Stimulated activated CD4-positive, alpha-beta T cell treated with anti-CD3 and anti-CD28 coated beads, Interleukin-1b, Interleukin-23, amount 100 ng/mL, for 1 hour (primary cell): ENCODE measurements at places on chromosomes 2 and 18.

- no peak for DNase-seq
Observed at GRCh38 chr2:15643791-15644585, 52.3 kb downstream of the DDX1 start.

GRCh38 chr18:23629444-23629946 is 33.2 kb downstream of the ANKRD29 start:
- no peak for DNase-seq

GRCh38 chr2:8267721-8268120 is 414.1 kb upstream of the ID2 start:
- no peak for DNase-seq

- DNase-seq, result no peak
Observed at GRCh38 chr2:46651363-46652099, 172.2 kb downstream of the TMEM247 start.

GRCh38 chr2:186530314-186530713 is 44.3 kb downstream of the ZC3H15 start:
- no peak for DNase-seq

GRCh38 chr2:161905389-161906046 is 168.5 kb downstream of the DPP4 start:
- no peak for DNase-seq

GRCh38 chr2:120747706-120748105 is 12.0 kb downstream of the GLI2 start:
- no peak for DNase-seq

DNA sequence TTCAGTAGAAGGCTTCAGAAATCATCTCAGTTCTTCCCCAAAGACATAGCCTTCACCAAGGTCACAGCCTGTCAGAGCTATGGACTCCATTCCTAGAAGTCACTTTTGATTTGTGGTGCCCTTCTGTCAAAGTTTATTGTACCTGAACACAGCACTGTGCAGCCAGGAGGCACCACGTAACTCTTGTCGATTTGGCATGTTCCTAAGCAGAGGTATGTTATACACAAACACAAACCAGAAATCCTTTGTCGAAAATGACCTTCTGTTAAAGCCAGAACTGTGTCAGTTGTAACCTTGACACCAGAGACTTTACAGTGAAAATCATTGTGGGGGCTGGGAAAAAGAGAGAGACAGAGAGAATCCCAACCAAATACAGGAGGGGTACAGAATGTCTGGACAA is 62.6 kb upstream of the SGPP2 start:
- no peak for DNase-seq

GRCh38 chr2:85397925-85398331 is 12.2 kb downstream of the CAPG start:
- DNase-seq, result no peak

GRCh38 chr2:74031959-74032287 is 47.2 kb downstream of the TET3 start:
- DNase-seq, result no peak

- DNase-seq, result no peak
Observed at GRCh38 chr2:223735035-223735640, 102.2 kb downstream of the AP1S3 start.

DNA sequence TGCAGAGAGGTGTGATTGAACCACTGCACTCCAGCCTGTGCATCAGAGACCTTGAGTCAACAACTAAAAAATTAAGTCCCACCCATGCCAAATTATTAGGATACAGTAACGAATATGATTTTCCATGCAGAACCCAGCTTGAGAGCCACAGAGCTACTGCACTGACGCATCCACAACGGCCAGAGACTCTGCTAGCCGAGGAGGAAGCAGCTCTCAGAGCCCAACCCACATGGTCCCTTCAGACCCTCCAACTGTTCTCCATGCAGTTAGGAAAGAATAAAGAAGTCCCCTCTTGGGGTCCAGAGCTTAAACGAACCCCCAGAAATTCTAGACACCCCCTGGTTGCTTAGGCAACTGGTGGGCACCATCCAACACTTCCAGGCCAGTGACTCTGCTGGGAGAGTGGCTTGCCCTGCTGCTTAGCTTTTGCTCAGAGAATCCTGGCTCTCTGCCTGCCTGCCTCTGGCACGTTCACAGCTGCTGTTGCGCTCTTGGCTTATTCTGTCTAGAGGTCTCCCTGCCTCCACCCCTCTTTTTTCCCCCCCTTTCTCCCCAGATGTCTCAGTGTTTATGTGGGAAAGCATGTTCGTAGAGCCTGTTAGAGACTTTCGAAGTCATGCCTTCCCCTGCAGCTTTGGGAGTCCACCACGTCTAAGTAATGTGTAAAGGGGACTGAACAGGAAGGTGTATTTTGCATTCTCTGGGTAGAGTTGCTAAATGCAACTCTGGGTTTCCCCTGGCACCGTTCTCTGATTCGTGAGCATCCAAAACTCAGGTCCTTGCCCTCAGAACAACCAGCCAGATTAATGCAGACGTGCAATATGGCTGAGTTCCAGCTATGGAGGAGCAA is 26.0 kb upstream of the SP3 start:
- DNase-seq, result no peak

DNA sequence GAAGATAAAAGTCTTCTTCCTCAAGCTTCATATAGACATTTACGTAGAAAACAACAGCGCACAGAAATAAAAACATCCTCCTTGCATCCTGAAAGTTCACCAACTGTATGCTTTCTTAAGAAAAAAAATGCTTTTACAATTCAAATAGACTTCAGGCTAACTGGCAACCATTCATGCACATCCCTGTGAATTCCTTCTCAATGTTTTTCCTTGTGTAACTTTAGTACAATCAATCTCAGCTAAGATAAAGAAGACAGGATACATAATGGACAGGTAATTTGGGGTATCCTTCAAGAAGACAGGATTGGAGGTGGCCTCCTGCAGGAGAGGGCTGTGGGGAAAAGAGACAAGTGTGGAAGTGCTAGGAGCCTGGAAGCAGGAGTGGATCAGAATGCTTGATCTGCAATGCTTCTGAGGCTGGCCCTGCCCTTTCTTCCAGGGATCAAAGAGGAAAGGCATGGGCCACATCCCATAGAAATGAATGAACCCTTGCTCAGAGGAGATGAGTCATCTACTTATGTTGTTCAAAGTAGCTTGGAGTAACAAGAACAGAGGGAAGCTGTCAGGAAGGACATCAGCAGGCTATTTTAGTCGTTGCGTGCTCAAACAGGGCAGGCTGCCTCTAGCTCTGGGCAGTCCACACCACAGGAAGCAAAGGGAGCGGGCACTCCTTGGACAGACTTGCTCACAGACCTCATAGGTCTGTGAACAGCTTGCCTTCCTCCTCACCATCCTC is 126.6 kb downstream of the TMEM131 start:
- no peak for DNase-seq

DNA sequence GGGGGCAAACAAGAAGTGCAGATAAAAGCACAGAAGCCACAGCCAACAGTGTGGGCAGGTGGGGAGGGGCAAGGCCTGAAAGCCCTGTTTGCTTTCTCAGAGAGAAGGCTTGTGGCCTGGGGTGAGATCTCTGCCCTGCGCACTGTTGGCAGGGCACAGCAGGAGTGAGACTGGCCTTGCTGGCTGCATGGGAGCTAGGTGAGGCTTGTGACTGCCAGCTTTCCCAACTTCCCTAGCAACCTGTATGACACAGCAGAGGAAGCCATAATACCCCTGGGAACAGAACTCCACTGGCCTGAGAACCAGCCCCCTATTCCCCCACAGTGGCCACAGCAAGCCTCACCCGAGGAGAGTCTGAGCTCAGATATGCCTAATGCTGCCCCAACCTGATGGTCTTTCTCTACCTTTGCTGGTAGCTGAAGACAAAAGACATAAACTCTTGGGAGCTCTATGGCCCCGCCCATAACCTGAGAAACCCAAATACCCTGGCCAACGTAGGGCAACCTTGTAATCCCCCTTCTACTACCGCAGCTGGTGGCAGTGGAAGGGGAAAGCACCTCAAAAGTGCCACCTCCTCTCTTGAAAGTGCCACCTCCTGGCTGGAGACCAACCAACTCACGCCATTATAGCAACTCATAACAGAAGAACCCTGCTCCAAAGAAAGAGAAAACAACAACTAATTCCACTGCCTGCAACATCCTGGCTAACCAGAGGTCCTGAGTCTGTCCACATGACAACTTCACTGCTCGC is 44.4 kb downstream of the LCT start:
- DNase-seq, result no peak

- DNase-seq, result no peak
Observed at GRCh38 chr2:217293607-217294006, 433.7 kb upstream of the TNP1 start.

- DNase-seq, result no peak
Observed at GRCh38 chr2:231315896-231316295, 79.6 kb upstream of the B3GNT7 start.

- DNase-seq, result no peak
Observed at GRCh38 chr2:132752421-132753206, 82.6 kb upstream of the LYPD1 start.

DNA sequence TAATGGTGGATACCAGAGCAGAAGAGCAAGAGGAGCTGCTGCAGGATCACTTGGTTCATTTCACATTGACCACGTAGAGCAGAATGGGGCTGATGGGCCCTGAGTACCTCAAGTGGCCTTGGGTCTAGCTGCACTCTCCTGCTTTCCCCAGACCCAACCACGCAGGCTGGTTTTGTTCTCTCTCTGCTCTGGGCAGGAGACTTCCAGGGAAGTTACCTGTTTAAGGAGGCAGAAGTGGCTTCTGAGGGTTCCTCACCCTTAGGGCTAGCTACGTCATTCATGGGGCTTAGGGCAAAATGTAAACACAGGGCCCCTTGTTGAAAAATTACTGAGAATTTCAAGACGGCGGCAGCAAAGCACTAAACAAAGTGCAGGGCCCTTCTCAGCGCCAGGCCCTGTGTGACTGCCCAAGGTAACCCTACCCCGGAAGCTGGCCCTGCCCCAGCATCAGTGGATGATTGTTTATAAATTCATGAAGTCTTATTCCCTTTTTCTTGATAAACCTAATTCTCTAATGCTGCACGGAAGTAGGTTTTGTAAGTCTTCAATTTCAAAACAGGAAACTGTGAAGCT is 75.9 kb downstream of the TMEM182 start:
- DNase-seq, result no peak

DNA sequence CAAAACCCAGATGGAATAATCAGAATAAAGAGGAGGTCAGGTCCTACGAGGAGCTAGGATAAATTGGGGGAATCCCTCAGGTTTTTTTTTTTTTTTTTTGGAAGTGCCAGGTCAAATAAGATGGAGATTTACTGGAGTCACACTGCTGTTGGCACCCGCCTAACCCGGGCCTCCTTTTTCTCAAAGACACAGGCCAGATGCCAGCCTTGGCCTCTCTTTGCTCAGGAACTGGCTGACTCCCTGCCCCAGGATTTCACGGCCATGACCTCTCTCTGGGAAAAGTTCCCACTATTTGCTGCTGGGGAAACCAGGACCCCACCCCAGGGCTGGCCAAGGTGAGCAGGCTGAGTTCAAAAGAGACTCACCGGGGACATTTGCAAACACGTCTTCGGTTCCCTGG is 2.5 kb downstream of the CD8A start:
- DNase-seq, result no peak

- DNase-seq, result no peak
Observed at GRCh38 chr2:228860601-228861285, 410.3 kb downstream of the PID1 start.

DNA sequence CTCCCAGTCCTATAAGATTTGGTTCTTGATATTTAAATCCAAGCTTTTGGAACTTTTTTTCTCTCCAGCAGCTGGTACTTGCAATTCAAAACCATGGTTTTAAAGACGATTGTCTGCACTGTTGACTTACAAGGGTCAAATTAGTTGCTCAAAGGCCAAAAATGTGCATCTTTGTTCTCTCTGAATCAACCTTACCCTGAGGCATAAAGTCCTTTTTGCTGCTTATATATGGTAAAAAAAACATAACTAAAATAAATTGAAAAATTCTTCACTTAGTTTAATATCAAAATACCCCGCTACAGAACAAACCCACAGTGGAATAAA is 592.7 kb downstream of the XIRP2 start:
- DNase-seq, result no peak

GRCh38 chr2:239197146-239197545 is 203.7 kb downstream of the HDAC4 start:
- no peak for DNase-seq

DNA sequence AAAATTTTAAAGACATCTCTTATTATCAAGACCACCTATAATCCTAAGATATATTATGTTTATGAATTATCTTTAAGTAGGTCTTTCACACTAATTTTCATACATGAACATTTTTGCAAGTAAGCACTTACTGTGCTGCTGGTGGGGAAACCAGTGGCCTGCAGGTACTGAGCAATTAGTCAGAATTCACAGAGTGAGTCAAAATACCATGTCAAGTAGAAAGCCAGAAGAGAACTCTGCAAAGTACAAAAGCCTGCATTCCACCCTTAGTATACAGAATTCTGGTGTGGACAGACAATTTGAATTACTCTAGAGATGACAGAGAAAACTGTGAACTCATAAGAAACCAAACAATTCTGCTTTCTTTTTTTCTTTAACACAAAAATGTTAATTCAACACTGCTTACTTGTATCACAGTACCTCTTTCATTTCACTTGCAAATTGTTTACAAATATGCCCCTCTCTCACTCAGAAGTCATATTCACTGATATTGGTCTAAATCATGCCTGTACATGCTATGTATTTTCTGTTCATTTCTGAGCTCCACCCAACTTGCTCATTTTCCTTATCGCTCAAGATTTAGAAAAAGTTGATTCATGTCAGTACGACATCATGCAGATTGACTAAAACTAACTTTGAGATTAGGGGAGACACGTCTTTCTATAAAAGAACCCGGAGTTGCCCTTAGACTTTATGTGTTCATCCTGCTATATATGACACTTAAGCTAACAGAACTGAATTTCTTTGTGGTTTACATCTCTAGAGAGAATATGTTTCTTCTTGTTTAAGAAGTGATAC is 182.9 kb downstream of the IKZF2 start:
- no peak for DNase-seq

DNA sequence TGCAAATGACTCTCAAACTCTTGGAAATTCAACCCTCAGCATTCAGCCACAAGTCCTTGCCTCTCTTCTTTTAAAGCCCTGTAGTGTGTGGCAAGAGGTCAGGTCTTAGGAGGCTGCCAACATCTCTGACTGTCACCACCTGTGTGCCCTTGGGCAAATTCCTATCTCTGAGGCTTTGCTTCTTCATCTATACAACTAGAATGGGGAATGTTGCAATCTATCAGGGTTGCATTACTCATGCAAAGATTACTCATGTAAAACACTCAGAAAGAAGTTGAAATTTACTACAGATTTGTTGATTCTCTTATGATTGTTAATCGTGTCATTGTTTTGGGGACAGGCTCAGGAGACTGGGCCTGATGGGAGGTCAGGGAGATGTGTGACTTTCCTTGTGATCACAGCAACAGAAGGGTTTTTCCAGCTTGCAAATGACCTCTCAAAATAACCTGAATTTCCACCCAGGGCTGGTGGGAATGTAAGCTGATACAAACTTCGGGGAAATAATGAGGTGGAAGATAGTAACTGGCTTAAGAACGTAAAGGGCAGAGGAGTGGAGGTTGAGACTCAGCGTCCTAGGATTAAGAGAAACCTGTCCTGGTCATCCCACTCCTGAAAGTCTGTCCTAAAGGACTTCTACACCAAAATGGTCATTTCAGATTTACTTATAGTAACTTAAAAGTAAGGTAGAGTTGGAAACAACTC is 32.1 kb upstream of the SIGLEC15 start:
- DNase-seq, result no peak

GRCh38 chr2:214450118-214450894 is 39.5 kb downstream of the VWC2L start:
- DNase-seq, result no peak
